AG08395 (cell line): ENCODE measurements at places on chromosomes 1 and 21.

GRCh38 chr21:26281506-26281905 lies 110.9 kb upstream of the APP start:
- DNase-seq: no peak

- no peak for DNase-seq
Measured at GRCh38 chr1:113207019-113207418, 134.0 kb downstream of the LRIG2 start.

DNA sequence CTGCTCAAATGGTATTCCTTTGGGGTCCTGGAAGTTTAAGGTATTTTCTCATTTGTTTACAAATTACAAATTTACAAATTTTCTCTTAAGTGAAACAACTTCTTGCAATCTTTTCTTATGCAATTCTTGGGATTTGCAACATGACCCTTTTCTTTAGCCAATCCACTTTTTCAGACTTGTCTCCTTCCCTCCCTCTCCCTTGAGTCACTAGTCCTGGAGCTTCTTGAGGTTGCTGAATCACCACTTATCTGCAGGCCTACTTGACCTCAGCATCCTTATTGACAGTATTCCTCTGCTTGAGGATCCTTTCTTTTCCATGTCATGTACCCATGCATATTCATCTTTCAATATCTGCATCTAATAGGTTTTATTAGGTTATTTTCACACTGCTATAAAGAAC lies 302.8 kb upstream of the ADAMTS5 start:
- DNase-seq: peak; percentile 83

GRCh38 chr1:37602750-37603694 lies 7.3 kb upstream of the GNL2 start:
- peak; percentile 52 for DNase-seq

DNA sequence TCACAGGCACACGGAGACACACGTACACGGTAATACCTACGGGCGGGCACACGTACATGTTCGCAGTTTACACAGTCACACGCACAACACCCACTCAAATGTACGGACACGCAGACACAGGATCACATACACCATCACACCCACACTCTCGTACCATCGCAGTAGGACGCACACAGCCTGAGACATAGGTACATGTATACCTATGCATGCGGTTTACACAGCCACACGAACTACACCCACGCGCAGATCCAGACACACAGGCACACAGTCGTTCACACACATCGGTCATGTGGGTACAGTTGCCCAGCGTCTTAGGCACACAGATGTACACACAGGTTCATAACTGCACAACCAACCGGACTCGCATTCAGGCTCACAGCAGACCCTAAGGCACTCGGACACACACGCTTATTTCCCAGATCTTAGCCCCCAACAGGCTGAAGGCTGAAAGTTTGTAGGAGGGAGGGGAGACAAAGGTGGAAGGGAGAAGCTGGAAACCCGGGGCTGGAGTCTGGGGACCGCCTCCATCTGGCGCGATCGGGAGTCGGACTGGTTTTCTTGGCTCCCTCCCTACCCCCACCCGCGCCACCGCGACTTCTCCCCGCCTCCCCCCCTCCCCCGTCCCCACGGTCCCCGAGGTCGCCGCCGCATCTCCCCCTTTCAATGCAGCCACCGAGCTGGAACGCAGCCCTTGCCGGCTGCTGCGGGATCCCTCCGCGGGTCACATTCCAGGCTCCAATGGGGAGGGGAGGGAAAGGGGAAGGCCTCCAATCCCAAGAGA lies 51.9 kb upstream of the SYNC start:
- DNase-seq: no peak

DNA sequence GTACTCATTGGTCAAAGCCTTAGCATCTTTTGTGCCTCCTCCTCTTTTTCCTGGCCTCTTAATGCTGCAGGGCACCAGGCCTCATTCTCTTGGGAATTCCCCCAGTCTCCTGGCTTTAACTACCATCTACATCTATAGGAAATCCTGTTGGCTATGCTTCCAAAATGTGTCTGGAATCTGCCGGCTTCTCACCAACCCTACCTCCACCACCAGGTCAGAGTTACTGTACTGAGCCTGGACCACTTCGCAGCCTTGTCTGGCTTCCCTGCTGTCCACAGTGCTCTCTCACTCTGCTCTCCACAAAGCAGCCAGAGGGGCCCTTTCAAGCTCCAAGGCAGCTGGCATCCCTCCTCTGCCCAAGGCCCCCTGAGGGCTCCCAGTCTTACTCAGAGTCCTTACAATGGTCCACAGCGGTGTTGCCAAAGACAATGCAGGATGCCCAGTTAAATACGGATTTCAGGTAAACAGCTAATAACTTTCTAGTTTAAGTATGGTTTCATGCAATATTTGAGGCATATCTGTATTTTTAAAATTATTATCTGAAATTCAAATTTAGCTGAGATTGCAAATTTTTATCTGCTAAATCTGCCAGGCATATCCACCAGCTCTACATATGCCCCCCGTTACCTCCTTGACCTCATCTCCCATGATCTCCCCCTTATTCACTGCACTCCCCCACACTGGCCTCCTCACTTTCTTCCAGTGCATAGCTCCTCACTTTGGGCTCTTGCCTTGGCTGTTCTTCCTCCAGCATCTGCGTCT lies 34.5 kb upstream of the FAM163A start:
- DNase-seq: no peak

GRCh38 chr21:21028275-21028820 lies 30.1 kb downstream of the NCAM2 start:
- no peak for DNase-seq

GRCh38 chr21:38228115-38228514 lies 28.7 kb upstream of the KCNJ15 start:
- no peak for DNase-seq

DNA sequence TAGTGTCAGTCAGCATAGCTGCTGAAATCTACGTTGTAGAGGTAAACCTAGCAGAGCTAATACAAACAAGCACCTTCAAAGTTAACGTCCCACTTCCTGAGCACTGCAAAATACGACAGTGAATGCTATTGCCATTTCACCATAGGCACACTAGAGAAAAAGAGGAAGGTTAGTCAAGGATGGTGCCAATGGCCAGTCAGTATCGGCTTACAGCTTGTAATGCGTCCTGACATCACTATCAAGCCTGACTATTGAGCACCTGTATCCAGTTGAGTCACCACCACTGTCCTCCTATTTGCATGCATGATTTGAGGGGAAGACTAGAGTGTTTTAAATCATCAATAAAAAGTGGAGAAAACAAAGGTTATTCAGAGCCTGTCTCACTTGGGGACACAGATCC lies 34.4 kb downstream of the NUCKS1 start:
- no peak for DNase-seq

DNA sequence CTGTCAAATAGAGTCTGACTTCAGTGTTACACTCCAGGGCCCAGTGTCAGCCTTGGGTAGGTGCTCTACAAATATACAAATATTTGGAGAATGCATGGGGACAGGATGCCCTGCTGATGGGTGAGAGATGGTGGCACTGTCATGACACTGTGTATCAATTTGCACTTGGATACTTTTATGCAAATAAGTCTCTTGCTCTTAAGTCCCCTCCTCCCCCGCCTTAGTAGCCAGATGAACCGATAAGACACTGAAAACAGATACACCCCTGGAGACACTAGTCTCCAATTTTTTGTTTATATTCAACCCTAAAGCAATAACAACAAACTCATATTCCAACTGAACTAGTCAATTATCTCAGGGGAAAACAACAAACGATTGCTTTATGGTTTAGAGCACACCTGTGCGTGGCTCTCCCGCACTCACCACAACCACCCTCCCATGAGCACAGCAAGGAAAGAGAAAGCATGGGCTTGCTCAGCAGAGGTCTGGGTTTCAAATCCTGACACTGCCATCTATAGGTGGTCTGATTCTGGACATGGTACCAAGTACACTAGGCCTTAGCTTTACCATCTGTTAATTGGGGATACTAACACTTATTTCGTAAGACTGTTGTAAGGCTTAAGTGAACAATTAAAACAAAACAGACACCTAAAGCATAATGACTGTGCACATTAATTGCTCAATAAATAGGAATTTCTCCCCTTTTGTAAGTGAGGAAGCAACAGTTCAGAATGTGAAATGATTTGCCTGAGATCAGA lies 50.3 kb downstream of the HIVEP3 start:
- no peak for DNase-seq

DNA sequence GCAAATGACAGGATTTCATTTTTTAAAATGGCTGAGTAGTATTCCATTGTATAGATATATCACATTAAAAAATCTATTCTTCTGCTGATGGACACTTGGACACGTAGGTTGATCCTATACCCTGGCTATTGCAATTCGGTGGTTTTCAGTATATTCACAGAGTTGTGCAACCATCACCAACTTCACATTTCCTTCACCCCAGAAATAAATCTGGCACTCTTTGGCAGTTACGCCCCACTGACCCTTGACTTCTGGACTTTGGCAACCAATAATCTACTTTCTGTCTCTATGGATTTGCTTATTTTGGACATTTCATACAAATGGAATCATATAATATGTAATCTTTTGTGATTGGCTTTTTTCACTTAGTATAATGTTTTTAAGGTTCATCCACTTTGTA lies 35.9 kb downstream of the MAP3K7CL start:
- DNase-seq: no peak

GRCh38 chr1:182602935-182603645 lies 1.1 kb downstream of the RGS16 start:
- peak; percentile 4 for DNase-seq
